Stimulated activated CD4-positive, alpha-beta T cell treated with anti-CD3 and anti-CD28 coated beads, Interleukin-4, amount 100 ng/mL, for 1 hour (primary cell): ENCODE measurements at places on chromosomes 7 and 10.

GRCh38 chr7:22895140-22895827, 72.6 kb upstream of the TOMM7 start:
- no peak for DNase-seq

DNA sequence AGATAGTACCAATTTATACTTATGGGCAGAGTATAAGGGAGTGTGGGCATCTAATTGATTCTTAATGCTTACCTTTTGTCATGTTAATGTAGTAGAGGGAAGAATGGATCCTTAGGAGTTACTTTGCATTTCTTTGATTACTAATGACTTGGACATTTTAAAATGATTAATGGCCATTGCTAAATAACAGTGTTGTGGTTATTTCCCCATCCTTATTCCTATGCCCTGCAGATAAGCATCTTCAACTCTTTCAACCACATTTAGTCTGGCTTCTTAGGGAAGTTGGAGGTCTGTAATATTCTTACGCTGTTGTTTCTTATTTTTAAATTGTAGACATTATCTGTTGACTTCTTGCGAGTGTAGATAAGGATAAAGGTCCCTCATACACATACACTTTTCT, 37.2 kb downstream of the KAT6B start:
- DNase-seq, result no peak

- no peak for DNase-seq
Observed at GRCh38 chr10:22263106-22263505, 45.3 kb upstream of the EBLN1 start.

GRCh38 chr10:103445767-103446567, 6.2 kb downstream of the CALHM2 start:
- no peak for DNase-seq

- DNase-seq, result no peak
Observed at GRCh38 chr10:102468683-102469082, 17.3 kb upstream of the C10orf95 start.

GRCh38 chr7:69692611-69693010, 94.3 kb downstream of the AUTS2 start:
- no peak for DNase-seq
